T-helper 9 cell (primary cell): ENCODE measurements at places on chromosomes 4 and X.

DNA sequence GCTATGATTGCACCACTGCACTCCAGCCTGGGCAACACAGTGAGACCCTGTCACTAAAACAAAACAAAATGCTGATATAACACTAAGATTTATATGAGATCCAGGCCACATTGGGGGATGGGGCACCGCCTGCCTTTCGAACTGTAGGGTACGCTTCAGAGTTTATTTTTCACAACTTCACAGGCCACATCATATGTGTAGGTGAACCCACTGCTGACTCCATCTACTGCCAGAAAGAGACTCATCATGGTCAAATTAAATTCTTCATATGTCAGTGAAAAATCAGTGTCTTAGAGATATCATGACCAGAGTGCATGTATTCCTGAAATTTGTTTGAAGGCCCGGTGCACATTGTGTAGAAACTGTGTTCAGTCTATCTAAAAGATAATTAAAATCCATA, 121.8 kb downstream of the GPR143 start:
- DNase-seq, result no peak

DNA sequence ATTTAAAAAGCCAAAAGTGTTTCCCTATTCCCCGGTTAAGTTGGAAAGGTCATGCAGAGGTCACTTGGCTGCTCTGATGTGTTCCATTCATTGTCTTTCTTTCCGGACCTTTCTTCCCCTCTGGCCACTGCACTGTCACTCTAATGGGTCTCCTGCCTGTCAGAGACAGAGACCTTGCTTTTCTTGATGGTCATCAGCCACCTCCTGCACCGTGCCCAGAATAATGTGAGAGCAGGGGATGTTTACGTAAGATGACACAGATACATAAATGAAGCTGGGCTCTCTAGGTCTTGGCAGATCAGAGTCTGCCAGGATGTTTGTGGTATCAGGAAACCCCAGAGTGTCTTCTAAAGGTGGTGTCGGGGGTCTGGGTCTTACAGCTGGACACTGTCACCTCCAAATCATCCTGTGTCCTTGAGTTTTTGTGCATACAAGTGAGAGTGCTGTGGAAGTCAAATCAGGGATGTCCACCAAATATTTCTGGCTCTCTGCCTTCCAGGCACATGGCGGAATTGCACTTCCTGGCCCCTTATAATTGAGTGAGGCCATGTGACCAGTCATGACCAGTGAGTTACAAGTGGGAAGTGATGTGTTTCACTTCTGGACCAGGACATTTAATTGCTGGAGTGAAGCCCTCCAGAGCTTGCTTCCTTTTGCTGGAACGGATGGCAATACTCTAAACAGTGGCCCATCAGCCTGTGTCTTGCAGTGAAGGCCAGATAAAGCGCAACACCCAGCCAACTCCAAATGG, 130.6 kb upstream of the ATP6AP2 start:
- no peak for DNase-seq

DNA sequence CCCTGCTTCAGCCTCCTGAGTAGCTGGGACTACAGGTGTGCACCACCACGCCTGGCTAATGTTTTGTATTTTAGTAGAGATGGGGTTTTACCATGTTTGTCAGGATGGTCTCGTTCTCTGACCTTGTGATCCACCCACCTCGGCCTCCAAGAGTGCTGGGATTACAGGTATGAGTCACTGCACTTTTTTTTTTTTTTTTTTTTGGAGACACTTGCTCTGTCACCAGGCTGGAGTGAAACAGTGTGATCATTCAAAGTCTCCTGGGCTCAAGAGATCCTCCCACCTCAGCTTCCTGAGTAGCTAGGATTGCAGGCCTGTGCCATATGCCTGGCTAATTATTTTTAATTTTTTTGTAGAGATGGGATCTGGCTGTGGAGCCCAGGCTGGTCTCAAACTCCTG, 338.8 kb downstream of the PPP3CA start:
- no peak for DNase-seq

- DNase-seq, result no peak
These were observed 604.1 kb downstream of the GRXCR1 start for GRCh38 chr4:43496602-43497001.
